Thymus (tissue), 14 donors: ENCODE measurements at places on chromosomes 6 and 20. TPM values are rescaled to one million over a fixed set of nuclear protein-coding genes. Genes with fewer than 3 reads are reported as not detected.

The ADTRP gene
- 7.7 TPM for polyA plus RNA-seq

- peaks cover 40% of the 10 kb centered on the region for H3K36me3 ChIP-seq
- no peak overlapping the region for H3K4me3 ChIP-seq
- peaks cover 32% of the 10 kb centered on the region for H3K4me1 ChIP-seq
- peaks cover 5% of the 10 kb centered on the region for H3K27me3 ChIP-seq
- no peak for DNase-seq
Measured at GRCh38 chr6:43669050-43669921, 18.3 kb downstream of the MRPS18A start.

The C20orf202 gene
- polyA plus RNA-seq = 0.27 TPM

DNA sequence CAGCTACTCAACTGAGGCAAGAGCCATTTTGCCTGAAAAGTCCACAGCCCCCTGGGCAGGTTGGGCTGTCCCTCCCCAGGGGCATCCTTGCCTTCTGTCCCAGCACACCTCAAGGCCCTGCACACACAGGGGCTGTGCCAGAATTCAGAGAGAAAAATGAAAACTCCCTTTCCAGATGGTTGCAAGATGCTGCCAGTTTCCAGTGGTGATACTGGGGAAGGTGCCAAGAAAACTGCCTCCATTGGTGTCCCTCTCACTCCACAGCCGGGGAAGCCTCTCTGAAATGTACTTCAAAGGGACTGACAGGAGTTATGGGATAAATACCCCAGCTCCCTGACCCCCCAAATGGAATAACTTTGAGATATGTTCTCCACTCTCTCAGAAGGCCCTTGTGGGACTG is 154.2 kb upstream of the MAFB start:
- H3K4me3 ChIP-seq = no peak overlapping the region
- DNase-seq = no peak
- no peaks in the 10 kb centered on the region for H3K36me3 ChIP-seq
- no peaks in the 10 kb centered on the region for H3K4me1 ChIP-seq
- H3K27me3 ChIP-seq = no peaks in the 10 kb centered on the region
- H3K27ac ChIP-seq = no peak overlapping the region

DNA sequence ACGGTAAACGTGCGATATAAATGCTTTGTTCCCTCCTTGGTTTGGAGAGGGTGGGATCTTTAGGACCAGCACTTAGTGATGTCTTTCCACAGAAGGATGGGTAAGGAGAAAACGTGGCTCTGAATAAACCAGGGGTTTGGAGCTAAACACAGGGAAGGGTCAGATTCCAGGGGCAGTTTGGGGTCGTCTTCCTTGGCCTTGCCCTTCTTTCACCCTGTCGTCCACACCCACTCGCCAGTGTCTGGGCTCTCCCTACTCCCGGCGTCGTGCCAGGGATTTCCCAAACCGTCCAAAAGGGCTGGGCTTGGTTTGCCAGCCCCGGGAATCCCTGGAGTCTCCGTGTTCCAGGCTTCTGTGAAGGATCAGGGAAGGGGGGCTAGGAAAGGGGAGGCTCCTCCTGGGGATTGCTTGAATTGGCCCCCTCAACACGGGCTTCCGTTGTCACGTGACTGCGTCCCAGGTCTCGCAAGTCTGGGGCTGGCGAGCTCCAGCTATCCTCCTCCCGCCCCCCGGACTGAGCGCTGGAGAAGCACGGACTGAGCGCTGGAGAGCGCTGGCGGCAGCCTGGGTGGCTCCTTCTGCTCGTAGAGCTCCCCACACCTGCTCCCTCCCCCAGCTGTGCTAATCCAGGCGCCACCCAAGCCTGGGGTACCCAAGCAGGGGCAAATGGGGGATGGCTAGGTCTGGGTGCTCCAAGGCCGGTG is 9.4 kb upstream of the ARMC12 start:
- peak overlapping the region; percentile 80 for H3K4me3 ChIP-seq
- H3K27ac ChIP-seq = peak overlapping the region; percentile 99
- H3K27me3 ChIP-seq = no peaks in the 10 kb centered on the region

DNA sequence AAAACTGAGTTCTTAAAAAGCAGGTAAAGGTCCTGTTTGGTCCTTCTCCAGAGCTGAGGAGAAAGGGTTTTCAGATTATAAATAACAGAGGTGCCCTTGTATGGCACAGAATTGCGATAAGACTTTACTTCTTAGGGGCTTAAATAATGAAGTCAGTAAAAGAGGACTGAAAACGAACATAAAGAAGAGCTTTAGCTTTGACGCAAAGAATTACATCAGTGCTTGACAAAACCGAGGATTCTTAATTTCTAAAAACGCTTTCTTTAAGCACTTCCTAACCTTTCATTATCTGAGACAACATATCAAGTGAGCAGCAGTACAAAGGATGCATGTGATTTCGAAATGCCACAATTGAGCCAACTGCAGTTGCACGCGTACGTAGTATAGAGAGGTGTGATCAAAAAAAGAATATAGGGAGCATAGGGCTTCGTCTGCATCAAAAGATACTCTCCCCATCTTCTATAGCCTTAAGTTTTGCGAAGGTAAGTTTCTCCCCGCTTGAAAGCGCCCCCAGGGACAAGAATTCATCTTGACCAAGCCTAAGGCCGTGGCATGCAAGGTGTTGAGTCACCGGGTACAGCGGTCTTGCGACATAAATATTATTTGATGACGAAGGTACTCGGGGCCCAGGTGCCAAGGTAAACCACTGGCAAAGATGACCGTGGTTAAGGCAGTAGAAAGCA is 778 bp upstream of the LOC128125822 start:
- no peaks in the 10 kb centered on the region for H3K27me3 ChIP-seq
- H3K27ac ChIP-seq = peak overlapping the region; percentile 97
- H3K4me3 ChIP-seq = peak overlapping the region; percentile 75
- peaks cover 4% of the 10 kb centered on the region for H3K36me3 ChIP-seq

The MOG gene
- 0.11 TPM for polyA plus RNA-seq

The GSTA2 gene
- 0.68 TPM for polyA plus RNA-seq

GRCh38 chr6:17354700-17355403 is 38.5 kb upstream of the CAP2 start:
- no peak overlapping the region for H3K4me3 ChIP-seq
- H3K27me3 ChIP-seq = no peaks in the 10 kb centered on the region
- no peak overlapping the region for H3K27ac ChIP-seq
- H3K4me1 ChIP-seq = no peaks in the 10 kb centered on the region

DNA sequence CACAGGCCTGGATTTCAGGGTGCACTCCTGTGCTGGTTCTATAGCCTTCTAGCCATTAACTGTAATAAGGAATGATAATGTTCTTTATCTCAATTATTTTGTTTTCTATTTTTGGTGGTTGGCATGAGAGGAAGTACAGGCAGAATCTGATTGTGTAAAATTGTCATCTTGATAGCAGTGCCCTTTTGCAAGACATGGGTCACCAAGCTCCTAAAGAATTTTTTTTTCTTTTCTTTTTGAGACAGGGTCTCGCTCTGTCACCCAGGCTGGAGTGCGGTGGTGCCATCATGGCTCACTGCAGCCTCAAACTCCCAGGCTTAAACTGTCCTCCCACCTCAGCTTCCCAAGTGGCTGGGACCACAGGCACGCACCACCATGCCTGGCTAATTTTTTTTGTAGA is 206.7 kb upstream of the JARID2 start:
- no peaks in the 10 kb centered on the region for H3K27me3 ChIP-seq
- DNase-seq = no peak
- no peaks in the 10 kb centered on the region for H3K4me1 ChIP-seq
- no peak overlapping the region for H3K27ac ChIP-seq
- no peaks in the 10 kb centered on the region for H3K36me3 ChIP-seq
- H3K4me3 ChIP-seq = no peak overlapping the region

DNA sequence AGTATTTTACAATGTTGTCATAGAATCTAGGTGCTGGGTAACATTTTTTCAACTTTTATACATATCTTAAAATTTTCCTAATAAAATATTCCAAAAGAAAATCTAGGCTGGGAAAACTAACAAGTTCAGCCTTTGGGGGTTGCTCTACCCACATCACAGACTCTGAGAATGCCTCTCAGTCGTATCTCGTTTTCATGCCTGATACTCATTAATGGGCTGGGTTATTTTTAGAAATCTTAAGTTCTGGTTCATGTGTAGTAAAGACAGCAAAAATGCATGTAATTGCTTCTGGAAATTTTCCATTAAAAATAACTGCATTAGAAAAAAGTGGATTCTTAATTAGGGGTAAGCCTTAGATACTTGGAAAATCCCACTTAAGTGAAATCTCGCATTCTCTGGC is 149.3 kb downstream of the SLC24A3 start:
- no peak for DNase-seq
- no peaks in the 10 kb centered on the region for H3K27me3 ChIP-seq
- no peak overlapping the region for H3K27ac ChIP-seq
- H3K36me3 ChIP-seq = no peaks in the 10 kb centered on the region
- H3K4me3 ChIP-seq = no peak overlapping the region

GRCh38 chr6:44496665-44497369 is 109.3 kb downstream of the CDC5L start:
- no peak overlapping the region for H3K4me3 ChIP-seq
- no peaks in the 10 kb centered on the region for H3K4me1 ChIP-seq
- no peak for DNase-seq

DNA sequence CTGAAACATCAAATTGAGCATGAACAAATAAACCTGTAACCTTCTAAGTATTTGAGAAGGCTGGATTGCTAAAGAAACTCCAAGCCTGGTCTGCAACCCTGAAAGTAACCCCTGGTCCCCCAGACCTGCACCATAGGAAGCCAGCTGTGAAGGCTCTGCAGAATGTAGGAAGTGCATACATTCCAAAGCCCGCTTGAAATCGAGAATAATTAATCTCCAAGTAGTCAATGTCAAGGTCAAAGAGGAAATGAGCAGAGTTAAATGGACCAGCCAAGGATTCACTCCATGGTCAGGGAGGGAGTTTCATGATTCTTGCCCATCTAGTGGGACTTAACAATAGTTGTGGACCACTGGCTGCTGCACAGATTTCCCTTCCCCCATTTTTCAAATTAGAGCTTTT is 107.6 kb upstream of the RNF24 start:
- no peak overlapping the region for H3K27ac ChIP-seq
- no peak overlapping the region for H3K4me3 ChIP-seq
- H3K4me1 ChIP-seq = no peaks in the 10 kb centered on the region
- DNase-seq = no peak

DNA sequence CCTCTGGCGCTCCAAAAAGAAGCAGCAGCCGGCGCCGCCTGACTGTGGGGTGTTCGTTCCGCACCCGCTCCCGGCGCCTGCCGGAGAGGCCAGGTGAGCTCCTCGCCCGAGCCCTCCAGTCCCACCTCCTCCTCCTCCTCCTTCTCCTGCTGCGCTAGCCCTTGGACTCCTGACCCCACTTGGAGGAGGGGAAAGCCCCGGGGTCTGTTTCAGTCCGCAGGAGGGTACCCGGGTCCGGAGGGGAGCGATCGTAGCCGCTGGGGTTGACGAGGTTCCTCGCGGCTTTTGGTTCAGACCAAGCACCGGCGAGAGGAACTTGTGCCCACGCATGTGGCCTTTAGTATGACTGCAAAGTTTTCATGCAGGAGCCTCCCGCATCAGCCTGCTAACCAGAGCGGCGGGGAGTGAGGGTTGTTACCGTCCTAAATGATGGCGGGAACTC is 493 bp downstream of the CRYBG1 start:
- peaks cover 7% of the 10 kb centered on the region for H3K4me1 ChIP-seq
- H3K27me3 ChIP-seq = peaks cover 14% of the 10 kb centered on the region
- no peaks in the 10 kb centered on the region for H3K36me3 ChIP-seq
- no peak for DNase-seq
- H3K4me3 ChIP-seq = no peak overlapping the region

- no peak overlapping the region for H3K4me3 ChIP-seq
- H3K4me1 ChIP-seq = peaks cover 15% of the 10 kb centered on the region
- no peaks in the 10 kb centered on the region for H3K27me3 ChIP-seq
- DNase-seq = no peak
- H3K36me3 ChIP-seq = peaks cover 36% of the 10 kb centered on the region
Measured at GRCh38 chr20:2468581-2469407, 1.8 kb downstream of the SNRPB start.

- no peaks in the 10 kb centered on the region for H3K36me3 ChIP-seq
- H3K4me1 ChIP-seq = no peaks in the 10 kb centered on the region
- H3K27ac ChIP-seq = no peak overlapping the region
- no peak overlapping the region for H3K4me3 ChIP-seq
Measured at GRCh38 chr6:67802771-67803170, 832.3 kb upstream of the ADGRB3 start.

The DEFB132 gene
- polyA plus RNA-seq = 0.07 TPM

GRCh38 chr6:156727715-156728385 is 49.3 kb upstream of the ARID1B start:
- H3K4me3 ChIP-seq = no peak overlapping the region
- no peak for DNase-seq
- H3K27me3 ChIP-seq = no peaks in the 10 kb centered on the region
